GDM1 (cell line): ENCODE measurements at places on chromosomes 7 and 10.

- DNase-seq: no peak
Measured at GRCh38 chr7:127702052-127702652, 50.2 kb downstream of the SND1 start.

DNA sequence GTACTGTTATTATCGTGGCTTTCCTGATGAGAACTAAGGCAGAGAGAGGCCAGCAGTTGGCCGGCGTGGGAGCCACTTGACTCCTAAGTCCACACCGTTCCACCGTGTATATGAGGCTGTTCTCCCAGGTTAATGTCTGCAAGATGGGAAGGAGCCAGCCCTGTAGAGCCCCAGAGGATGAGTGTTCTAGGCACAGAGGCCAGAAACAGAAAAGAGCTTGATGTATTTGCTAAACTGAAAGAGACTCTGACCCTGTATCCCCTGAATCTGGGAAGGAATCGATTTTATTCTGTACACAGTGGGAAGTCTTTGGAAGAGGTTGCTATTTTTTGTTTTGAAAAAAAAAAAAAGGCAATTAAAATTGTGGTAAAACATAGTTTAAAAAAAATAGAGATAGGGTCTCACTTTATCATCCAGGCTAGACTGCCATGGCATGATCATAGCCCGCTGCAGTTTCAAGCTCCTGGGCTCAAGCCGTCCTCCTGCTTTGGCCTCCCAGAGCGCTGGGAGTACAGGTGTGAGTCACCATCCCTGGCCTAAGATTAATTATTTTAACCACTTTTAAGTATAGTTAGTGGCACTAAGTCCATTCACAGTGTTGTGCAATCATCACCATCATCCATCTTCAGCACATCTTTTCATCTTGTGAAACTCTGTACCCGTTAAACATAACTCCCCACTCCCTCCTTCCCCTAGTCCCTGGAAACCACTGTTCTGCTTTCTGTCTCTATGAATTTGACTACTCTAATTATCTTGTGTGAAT is 348.8 kb downstream of the SDK1 start:
- no peak for DNase-seq

DNA sequence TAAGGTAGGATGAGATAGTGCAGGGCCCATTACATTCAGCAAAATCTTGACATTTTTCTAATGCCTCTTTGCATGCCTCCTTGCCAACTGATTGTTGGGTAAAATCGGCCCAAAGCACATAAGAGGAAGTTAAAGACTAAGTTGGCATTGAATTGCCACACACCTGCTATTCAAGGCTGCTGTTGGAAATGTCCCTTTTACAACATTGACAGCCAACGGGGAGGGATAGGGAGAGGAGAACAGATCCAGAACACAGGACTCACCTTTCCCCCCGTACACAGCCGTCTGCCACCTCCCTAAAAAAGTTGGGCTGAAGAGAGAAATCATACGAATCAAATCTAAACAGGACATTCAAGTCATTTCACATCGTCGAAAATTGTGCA is 695 bp downstream of the FAM237B start:
- no peak for DNase-seq

DNA sequence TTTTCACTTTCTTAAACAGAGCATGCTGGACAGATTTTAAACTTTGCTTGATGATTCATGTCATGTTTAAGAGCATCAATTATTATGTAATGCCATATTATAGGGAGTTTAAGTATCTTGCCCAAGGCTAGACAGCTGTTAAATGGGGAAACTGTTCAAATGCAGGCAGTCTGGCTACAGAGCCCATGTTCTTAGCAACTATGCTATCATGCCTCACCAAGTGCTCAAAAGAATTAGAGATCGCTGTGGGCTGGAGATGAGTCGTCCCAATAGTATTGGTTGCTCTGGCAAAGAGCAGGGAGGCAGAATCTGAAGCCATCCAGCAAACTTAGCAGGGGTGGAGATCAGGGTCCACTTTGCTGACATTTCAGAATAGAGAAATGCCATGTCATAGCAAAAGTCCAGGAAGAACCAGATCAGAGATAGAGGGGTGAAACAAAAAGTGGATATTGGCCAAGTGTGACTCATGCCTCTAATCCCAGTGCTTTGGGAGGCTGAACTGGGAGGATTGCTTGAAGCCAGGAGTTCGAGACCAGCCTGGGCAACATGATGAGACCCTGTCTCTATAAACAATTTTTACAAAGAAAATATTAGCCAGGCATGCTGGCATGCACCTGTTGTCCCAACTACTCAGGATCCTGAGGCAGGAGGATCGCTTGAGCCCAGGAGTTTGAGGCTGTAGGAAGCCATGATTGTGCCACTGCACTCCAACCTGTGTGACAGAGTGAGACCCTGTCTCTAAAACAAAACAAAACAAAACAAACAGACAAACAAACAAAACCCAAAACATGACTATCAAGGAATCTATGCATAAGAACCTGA is 57.8 kb downstream of the BAMBI start:
- no peak for DNase-seq

DNA sequence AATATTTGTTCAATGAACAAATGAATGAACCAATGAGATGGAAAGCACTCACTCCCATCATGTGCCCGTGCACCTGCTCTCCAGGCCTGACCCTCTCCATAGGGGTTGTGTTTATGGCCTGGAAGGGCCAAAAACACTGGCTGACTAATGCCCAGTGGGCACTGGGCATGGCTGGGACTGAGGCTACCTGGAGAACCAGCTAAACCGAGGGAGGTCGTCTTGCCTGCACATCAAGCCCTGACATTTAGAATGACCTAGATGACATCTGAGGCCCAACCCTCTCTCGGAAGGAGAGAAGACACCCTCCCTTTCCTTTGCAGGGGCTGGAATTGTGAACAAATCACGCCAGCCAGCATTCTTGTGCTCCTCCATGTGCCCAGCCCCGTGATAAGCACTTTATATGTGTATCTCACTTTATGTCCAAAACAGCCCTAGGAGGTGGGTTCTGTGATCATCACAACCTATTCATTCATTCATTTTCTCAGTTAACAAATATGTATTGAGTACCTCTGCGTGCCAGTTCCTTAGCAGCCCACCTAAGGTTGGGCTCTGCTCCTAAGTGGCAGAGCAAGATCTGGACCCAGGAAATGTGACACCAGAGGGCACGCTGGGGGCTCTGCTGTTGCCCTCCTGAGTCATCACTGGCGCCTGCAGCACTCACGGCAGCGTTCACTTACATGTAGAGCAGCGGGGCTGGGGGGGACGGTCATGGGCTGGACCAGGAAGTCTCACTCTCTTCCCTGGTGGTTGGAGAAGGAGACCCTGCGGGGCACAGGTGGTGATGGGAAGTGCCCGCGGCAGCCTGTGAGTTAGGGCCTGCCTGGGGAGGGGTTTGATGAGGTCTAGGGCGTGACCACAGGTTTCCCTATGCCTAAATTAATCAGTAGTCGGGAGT is 52.0 kb downstream of the TSPAN15 start:
- no peak for DNase-seq

DNA sequence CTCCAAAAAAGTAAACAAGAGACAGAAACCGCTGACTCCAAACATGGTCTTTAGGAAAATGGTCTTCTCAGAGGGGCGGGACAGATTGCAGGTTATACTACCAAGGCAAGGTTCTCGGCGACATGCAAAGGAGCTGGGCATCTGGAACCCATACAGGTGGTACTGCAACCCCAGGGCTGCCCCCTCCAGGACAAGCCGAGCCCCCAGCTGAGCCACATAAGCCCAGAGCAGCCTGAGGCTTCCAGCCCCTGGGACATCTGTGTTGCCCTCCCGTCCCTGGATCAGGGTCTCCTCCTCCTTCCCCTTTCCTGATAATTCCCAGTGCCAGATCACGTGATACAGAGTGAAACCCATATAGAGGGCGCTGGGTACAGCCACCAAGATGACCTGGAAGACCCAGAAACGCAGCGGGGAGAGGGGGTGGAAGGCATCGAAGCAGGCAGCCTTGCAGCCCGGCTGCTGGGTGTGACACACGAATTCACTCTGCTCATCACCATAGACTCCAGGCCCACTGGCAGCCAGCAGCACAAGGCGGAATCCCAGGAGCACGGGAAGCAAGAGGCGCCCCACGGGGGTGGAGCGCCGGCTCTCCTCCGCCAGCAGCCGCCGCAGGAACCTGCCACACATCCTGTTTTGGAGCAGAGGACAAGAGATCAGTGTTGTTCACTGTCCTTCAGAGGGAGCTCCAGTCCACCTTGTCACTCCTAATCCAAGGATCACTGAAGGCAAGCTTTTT is at the start of gene GJC3:
Gene GJC3 (minus strand): TSS at position 627 of the 736 bp plus-strand sequence. CDS start 0 bp downstream, at position 627.
- DNase-seq: peak; percentile 66
